ENCODE measurements at places on chromosomes 16 and 17.

- no peak for DNase-seq
Measured at GRCh38 chr17:67617304-67617899, 100.3 kb upstream of the NOL11 start.

DNA sequence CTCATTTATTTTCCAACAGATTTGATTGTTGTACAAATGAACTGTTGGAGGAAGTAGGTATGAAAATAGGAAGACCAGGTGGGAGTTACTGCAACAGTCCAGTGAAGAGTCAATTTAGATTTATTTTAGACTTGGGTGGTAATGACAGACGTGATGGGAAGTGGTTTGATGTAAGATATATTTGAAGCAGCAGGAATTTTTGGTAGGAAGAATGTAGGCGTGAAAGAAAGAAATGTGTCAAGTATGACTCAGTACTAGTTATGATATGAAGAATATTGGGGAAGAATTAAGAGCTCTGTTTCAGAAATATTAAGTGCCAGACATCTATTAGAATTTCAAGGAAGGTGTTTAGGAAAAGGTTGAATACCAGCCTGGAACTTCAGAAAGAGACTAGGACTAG is 247.9 kb upstream of the AXIN2 start:
- no peak for DNase-seq

- no peak for DNase-seq
Measured at GRCh38 chr17:39325528-39326240, 75.7 kb downstream of the FBXL20 start.

- no peak for DNase-seq
Measured at GRCh38 chr17:5798094-5798493, 213.8 kb upstream of the NLRP1 start.

DNA sequence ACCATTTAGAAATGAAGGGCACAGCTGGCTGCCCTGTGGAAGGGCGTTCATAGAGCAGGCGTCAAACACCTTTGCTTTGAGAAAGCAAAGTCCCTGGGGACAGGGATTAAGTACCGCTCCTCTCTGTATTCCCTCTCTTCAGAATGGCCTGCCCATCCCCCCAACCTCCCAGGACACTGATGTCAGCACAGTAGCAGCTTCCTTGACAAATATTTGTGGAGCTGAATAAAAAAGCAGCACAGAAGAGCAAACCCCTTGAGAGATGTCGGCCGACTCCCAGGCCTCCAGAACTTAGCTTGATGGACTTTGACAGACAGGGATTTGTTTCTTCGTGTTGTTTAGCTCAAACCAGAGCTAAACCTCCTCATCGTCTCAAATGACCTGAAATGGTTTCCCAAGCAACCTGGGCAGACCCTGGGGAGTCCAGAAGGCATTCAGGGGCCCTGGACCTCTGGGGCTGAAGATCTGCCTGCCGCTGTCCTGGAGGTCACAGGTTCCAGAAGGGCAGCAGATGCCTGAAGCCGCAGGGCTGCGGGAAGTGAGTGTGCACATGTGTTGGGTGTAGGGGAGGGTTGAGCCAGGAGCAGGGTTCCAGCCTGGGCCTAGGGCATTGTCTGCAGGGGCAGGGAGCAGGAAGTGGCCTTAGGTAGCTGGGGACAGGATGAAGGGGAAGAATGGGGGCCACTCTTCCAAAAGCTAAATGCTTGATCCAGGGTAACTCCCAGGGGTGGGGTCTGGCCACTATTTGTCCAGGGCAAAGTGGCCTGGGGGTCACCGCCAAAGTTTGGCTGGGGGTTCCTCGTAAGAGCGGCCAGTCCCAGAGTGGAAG is 42.3 kb upstream of the NKD1 start:
- DNase-seq: no peak

DNA sequence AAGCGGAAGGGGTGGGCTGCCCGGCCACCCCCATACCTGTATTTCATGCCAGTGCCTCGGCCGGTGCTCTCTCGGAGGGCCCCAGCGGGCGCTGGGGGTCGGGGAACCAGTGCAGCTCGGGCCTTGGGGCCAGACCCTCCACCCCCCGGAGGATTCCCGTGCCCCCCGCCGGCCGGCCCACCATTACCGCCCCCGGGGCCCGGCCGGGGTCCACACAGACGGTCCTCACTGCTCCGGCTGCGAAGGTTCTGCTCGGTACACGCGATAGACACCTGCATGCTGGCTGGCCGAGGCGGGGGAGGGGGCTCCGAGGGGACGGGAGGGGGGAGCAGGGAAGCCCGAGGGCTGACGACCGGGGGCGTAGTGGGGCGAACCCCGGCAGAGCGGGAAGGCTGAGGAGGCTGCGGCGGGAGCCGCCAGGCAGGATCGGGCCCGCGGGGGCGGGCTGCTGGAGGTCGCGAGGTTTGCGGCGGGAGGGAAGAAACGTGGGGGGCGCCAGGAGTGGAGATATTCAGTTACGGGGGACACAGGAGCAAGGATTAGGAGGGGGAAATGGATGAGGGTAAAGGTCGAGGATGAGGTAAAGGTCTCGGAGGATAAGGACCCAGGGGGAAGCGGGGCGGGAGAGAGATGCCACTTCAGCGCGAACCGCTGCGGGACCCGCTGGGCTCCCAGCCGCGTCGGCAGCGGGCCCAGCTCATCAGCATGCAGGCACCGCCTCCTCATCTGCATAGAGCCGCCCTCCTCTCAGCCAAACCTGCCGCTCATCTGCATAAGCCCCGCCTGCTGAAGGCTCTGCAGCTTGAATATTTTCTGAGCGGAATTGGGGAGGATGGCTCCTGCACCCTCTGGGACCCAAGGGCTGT is at the start of gene KCNAB3:
Gene KCNAB3 (minus strand): TSS at position 699 of the 866 bp plus-strand sequence. CDS start 421 bp downstream, at position 278.
- DNase-seq: no peak

DNA sequence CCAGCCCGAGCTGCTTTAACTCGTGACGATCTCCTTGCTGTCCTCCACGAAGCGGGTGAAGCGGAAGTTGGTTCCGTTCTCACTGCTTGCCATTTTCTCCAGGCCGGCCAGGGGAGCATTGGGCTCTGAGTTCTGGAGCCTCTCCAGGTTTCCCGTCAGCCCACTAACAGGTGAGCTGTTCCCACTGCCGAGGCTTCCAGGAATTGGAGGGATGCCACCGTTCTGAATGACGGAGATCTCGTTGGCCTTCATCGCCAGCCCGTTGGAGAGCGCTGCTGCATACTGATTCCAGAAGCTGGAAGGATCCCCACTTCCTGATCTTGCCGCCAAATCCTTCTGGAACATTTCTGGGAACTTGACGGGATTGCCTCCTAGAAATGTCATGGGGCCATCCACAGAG is 14.0 kb downstream of the SALL1 start:
- no peak for DNase-seq

Data from NCI-H774 (cell line).